ENCODE measurements at places on chromosomes 2 and 18.
A peak's percentile ranks its signal among the peaks of the same experiment; 100 is the strongest.

DNA sequence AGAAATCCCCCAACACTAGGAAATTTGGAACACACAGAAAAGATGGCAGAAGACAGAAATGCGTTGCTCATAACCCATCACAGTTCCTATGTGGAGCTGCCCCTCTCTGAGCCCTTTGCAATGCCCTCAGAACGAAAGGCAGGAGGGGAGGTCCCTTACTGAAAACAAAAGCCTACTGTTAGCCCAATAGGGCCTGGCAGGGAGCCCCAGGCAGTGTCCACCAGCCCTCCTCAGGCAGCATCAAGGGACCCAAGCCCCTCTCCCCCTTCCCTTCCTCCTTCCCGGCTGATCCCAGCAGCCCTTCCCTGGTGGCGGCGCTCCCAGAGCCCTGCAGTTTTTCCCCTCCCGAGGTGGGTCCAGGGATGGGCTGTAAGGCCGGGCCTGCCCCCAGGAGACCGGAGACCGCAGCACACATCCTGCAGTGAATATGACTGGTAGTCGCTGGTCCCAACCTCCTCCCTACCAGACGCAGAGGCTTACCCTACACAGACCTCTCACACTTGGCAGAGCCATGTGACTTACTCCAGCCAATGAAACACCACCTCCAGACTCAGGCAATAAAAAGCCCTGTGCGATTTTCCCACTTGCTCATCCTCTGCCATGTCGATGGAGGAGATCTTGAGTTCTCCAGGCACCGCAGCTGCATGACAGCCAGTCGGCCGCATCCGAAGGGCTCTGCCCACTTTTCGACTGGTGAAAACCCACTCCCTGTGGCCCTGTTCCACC is 19.4 kb upstream of the DUSP2 start:
- DNase-seq, result peak; percentile 40

GRCh38 chr2:124572934-124573634 is 548.0 kb downstream of the CNTNAP5 start:
- no peak for DNase-seq

DNA sequence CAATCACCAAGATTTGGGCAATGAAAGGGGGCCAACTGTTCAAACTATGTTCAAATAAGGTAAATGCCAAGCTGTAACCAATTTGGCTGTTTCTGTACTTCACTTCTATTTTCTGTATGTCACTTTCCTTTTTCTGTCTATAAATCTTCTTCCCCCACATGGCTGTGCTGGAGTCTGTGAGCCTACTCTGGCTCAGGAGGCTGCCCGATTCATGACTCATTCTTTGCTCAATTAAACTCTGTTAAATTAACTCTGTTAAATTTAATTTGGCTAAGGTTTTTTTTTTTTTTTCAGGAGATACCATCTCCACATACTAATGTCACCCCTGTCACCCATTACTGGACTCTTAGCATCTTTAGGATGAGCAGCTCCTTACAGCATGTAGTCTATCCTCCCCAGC is 178.8 kb upstream of the TWIST2 start:
- no peak for DNase-seq

DNA sequence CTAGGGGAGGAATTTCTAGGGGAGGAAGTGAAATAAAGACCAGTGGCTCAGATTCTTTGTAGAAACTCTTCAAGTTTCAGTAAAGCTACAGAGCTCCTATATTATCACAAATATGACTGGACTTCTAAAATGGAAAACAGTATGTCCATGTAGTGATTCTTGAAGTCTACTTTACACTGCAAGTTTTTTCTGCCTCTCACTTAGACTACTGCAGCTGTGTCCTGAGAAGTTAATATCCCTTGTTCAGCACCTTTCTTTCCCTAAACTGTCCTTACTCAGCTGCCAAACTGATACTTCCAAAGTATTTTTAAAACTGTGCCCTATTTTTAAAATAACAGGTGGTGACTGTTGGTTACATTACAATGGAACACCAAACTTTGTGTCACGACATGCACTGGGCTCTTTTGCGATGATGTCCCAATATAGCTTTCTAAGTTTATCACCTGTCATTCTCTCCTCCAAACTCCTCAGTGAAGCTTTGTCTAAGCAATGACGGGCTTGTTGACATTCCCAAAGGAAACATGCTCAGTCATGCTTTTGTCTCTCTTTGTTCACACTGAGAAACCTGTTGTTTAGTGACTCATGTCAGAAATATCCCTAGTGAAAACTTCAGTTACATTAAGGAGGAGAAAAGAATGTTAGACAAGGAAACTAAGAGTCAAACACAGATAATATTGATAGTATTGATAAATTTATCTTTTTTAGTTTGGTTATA is 341.1 kb downstream of the ARL6IP6 start:
- no peak for DNase-seq

DNA sequence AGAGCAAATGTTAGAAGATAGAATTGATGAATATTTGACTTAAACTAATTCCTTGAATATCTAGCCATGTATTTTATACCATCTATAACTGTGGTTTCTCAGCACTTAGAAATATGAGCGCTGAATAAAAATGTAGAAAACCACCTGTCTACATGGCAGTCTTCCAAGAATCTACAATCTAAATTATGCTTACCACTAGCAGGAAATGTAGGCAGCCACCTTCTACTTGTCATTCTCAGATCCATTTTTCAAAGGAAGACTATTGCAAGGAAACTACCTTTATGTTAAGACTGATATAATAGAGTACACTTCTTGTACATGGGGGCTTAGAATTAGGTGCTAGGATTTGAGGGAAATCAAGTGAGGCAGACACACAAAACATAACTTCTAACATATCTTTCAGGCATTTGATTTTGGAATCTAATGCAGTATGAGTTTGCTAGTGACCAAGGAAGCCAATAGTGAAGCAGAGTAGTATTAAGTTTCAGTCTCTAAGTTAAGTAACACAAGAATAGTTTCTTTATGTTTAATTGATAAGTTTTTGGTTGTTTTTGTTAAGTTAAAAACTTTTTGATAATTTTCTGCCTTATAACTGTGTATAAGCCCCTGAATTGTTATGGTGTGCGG is 175.9 kb upstream of the ITGA4 start:
- DNase-seq, result no peak

DNA sequence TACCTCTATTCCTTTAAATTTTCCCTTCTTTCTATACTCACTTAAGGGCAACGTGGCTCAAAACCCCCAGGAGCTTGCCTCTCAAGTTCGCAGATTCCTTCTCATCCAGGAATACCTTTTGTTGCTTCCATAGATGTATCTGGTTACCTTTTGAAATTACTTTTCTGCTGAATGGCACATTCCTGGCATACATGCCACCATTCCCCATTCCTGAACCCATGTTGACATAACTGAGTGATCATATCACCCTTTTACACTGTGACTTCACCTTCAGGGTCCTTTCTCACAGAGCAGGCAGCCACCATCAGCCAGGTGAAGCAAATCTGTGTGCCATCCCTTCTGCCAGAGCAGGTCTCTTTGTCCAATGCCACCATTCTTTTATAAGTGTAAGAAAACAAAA is 615.8 kb downstream of the ARHGAP15 start:
- DNase-seq, result no peak

DNA sequence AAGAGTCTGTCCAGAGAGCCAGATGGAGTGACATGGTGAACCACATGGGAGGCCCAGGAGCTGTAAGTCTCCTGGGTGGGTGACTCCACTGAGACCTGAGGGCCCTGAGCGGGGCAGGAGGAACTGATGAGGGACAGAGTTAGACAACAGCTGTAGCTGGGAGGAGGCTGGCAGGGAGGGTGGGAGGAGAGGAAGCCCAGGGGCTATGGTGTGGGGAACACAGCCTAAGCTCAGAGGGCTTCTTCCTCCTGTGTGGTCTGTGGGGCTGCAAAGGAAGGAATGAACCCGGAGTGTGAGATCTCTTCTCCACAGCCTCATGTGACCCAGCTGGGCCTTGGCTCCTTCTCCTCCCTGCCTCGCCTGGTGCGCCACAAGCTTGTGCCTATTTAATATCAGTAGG is 395.6 kb upstream of the HS6ST1 start:
- DNase-seq, result no peak

DNA sequence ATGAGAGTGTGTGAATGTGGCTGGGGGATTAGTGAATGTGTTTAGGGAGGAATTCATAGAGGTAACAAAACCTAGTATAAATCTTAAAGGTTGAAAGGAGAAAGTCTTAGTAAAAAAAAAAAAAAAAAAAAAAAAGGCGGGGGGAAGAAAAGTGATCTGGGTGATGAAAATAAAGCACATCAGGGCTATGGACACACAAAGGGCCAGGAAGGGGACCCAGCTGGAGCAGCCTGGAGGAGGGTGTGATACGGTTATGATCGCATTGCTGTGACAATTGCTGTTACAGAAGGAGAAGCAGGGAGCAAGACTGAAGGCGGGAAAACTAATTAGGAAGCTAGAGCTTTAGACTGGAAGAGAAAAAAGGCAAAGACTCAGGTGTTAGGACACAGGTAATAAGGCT is 85.4 kb downstream of the DLGAP1 start:
- DNase-seq, result no peak

DNA sequence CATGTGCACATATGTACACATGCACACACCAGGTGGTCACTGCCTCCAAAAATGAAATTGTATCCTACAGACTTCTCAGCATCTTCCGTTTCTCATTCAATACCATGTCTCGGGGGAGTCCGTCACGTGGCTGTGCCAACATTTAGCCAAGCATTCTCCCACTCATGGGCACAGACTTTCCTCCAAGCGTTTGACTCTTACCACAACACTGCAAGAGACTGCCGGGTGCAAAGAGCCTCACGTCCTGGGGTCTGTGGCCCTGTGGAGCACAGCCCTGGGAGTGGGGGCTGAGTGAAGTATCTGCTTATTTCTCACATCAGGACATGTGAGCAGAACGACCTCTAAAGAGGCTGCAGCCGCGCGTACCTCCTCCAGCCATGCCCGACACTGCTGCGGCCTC is 28.0 kb downstream of the HDAC4 start:
- DNase-seq, result no peak

GRCh38 chr2:25362434-25363145 is 20.9 kb upstream of the DNMT3A start:
- DNase-seq, result peak; percentile 38

GRCh38 chr18:25425024-25425423 is 73.1 kb upstream of the ZNF521 start:
- no peak for DNase-seq

DNA sequence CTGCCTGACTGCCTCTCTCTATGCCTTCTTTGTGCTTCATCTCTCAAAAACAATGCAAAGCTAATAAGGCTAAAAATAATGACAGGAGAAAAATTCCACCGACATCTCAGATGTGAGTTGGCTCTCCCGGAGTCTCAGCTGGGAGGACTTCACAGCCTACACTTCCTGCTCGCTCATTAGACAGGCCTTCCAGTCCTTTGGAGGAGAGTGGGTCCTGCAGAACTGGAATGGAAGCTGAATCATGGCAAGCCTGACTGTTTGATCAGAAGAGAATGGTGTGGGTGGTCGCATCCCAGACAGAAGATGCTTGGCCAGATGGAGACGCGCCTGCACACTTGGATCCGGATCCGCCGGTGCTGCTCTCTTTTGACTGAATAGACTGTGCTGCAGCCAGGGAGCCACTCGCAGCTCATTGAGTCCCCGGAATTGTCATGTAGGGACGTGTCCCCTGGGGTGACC is 49.7 kb downstream of the TRIB2 start:
- DNase-seq, result no peak

DNA sequence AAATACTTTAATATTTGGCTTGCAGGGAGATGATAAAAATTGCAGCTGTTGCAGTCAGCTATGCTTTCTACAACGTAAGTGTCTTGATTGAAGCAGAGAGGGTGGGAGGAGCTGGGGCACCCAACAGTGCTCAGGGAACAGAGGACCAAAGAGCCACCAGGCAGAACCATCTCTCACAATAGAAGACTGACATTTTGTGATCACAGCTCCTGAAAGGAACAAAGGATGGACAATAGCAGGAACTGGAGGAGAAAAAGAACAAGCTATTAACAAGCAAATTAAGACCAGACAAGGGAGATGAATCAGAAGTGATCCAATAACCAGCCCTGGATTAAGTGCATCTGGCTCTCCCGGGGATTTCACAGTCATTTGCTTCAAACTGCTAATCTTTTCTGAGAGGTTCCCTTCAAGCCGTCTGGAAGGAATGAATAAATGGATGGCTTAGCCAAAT is 65.7 kb upstream of the SMAD2 start:
- no peak for DNase-seq

DNA sequence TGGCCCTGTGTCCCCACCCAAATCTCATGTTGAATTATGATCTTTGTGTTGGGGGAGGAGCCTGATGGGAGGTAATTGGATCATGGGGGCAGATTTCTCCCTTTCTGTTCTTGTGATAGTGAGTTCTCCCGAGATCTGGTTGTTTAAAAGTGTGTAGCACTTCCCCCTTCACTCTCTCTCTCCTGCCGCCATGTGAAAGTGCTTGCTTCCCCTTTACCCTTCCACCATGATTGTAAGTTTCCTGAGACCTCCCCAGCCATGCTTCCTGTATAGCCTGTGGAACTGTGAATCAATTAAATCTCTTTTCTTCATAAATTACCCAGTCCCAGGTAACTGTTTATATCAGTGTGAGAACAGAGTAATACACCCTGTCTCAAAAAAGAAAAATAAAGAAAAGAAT is 25.5 kb downstream of the LRRFIP1 start:
- DNase-seq, result no peak

DNA sequence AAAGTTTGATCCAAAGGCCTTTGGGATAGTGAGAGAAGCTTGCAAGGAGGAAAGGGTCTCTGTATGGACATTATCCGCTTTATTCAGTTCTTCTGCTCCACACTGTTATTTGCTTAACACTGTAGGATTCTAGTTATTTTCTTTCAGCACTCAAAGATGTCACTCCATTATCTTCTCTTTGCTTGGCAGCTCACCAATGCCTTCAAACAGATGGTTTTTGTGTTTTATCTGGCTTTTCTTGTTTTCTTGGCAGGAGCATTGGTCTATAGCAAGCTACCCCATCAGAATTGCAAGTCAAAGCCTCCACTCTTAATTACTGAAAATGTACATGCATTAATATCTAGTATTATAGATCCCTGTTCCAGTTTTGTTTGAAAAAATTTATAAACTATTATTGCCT is 138.8 kb downstream of the EVA1A start:
- no peak for DNase-seq

DNA sequence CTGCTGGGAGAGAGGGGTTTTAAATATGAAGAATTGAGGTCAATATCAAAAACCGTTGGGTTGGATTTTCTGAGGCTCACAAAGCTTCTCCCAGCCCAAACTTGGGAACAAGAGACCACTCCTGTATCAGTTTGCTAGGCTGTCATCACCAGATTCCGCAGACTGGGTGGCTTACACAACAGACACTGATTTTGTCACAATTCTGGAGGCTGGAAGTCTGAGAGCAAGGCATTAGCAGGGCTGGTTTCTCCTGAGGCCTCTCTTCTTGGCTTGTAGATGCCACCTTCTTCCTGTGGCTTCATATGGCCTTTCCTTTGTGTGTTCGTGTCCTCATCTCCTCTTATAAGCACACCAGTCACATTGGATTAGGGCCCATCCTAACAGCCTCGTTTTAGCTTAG is 122.9 kb upstream of the COPS8 start:
- DNase-seq, result no peak

- DNase-seq, result no peak
Measured at GRCh38 chr2:64363848-64364247, 90.1 kb upstream of the LGALSL start.

GRCh38 chr2:238155761-238156694 is 2.7 kb upstream of the ERFE start:
- no peak for DNase-seq

Data from effector memory CD4-positive, alpha-beta T cell (primary cell).